Effector memory CD8-positive, alpha-beta T cell (primary cell): ENCODE measurements at places on chromosomes 11 and 22.

DNA sequence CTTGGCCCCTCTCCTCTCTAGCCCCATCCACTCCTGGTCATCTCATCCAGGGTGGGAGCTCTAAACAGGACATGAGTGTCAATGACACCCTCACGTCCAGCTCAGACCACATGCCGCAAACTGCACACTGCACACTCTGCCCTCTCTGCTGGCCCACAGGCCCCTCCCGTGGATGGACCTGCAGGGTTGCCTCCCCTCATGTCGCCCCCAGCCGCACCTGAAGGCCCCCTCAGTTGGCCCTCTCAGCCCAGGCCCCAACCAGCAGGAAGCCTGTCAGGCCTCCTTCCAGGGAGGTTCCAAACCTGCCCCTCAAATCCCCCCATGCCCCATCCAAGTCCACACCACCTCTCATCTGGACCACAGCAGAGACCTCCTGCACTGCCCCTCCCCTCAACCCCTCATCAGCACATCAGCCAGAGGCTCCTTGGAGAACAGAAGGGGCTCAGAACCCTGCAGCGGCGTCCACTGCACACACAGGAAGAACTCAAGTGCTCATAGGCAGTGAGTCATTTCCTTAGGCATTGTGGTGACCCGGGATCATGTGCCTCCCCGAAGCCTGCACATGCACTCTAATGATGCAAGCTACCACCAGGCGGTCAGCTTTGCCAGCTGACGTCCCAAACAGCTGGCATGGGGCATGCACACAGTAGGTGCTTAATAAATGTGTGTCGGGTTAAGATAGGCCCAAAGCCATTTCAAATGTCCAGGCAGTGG lies 12.9 kb upstream of the CDKN1C start:
- peak; percentile 51 for DNase-seq

DNA sequence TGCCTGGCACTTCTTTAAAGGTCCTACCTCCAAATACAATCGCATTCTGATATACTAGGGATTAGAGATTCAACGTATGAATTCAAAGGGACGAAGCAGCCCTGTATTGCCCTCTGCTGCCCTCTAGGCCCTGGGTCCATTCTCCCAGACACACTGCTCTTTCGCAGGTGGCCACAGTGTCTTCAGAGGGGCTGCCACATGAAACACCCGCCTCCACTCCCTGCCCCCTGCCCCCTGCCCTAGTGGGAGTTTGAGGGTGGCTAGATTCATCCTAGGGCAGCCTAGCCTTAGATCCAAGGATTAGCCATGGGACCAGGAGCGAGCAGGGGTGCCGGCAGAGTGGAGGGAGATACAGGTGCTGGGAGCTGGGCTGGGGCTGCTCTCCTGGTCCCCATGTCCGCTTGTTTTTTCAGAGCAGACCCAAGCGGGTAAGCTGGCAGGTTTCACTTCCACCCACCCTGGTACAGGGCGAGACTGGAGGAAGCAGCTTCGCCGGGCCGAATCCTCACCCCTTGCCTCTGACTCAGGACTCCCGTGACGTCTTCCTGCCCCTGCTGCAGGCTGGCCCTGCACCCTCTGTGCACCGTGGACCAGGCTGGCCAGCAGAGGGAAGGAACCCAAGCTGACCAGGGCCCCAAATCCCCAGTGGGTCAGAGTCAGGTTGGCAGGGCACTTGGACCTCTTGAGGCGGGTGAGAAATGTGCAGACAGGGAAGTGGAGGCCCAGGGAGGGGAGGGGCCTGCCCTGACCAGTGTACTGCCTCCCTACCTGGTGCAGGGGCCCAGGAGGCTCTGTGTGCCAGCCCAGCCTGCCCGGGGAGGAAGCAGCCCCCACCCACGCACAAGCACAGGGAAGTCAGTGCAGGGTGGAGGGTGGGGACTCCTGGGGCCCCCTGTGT lies 28.4 kb upstream of the HMOX1 start:
- DNase-seq: no peak

DNA sequence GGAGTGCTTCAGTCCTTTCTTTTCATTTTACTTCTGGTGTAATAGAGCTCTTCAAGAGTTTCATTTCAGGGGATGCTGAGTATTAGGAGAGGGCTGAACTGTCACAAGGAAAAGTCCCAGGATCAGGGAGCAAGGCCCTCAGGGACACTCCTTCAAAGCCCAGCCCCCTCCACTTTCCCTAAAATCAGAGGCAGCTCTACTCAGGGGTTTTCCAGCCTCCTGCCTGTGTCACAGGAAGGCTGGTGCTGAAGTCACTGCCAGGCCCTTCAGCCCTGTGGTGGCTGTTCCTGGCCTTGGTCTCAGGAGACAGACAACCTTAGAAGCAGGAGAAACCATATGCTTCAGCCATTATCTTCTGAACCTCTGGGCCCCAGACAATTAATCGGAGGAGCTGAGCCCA lies 36.4 kb upstream of the KIRREL3 start:
- no peak for DNase-seq

- DNase-seq: no peak
These were observed 47.6 kb upstream of the PARVG start for GRCh38 chr22:44133161-44133560.

GRCh38 chr11:34427186-34427805 lies 11.4 kb upstream of the CAT start:
- DNase-seq: no peak

GRCh38 chr11:86291466-86292262 lies 10.4 kb upstream of the HIKESHI start:
- DNase-seq: peak; percentile 54

DNA sequence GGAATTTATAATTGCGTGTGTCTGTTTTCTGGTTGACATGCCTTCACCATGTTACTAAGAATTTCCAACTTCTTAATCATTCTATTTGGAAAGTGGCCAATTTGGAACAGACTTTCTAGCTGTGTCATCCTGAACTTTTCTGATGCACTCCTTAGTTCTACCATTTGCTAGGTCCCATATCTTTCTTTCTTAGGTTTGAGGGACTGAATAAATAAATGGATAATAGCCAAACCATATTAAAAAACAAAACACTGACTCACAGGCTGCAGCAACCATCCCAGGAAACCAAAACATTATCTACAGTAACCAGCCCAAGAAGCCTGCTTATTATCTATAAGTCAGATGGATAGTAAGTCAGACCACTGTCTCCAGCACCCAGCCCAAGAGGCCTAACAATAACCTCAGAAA lies 57.5 kb upstream of the PLET1 start:
- DNase-seq: no peak

GRCh38 chr22:28024422-28024888 lies 105.4 kb upstream of the PITPNB start:
- no peak for DNase-seq

DNA sequence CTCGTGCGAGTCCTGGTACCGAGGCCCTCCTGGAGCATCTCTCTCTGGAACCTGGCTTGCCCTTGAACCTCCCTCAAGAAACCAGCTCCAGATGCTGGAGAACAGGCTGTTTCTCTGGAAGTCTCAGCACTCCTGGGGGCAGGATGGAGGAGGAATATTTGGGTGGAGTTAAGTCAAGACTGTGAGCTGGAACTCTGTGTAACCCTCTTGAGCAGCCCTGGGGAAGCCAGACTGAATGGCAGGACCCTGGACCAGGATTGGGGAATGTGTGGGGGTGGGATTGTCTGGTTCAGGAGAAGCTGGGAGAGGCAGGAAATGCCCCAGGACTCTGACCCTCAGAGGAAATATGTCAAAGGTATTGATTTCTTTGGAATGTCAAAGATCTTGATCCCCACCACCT lies 7.7 kb downstream of the CREB3L1 start:
- DNase-seq: no peak

DNA sequence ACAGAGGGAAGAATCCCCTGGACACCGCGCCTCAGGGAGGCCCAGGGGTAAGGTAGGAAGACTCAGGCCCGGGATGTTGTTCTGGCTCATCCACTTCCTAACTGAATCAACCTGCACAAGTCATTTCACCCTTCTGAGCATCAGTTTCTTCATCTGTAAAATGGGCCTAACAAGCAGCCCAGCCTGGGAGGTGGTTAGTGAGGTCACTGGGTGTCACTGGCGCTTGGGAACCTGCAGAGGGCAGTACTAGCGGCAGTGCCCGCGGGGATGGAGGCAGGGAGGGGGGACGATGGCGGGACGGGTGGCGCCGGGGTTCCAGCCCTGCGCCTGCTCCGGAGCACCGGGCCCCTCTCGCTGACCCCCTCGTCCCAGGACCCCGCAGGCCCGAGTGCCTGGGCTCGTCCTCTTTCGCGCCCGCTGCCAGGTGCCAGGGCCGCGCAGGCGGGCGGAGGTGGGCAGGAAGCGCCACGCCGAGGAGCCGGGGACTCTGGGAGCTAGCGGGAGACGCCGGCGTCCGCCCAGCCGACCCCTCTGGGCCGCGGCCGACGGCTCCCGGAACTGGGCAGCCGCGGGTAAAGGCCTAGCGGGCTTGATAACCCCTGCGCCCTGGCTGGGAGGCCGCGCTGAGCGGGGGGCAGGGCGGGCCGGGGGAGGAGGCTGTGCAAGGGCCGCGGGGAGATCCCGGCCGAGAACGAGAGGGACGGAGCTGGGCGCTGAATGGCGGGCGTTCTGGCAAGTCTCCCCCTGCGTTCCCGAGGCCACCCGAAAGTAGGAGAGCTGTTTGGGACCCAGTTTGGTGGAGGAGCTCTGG lies at the start of gene NLRX1:
TSS of gene NLRX1 (plus strand) at position 255 of the 811 bp plus-strand sequence. CDS start 2,679 bp downstream, outside the sequence.
- peak; percentile 85 for DNase-seq

DNA sequence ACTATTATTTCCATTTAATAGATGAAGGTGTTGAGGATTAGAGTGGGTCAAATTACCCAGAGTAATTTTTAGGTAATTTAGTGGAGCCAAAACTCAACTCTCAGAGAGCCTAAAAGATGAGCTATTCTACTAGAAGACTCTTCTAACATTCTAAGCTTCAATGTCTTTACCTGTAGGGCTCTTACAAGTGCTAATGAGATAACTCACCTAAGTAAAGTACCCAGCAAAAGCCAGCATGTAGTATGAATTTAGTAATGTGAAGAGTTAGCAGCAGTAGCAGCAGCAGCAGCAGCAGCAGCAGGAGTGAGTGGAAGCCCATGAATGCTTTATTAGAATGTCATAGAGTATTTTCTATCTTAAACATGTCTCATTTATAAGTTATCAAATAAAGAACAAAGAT lies 1239.2 kb downstream of the FAM181B start:
- DNase-seq: no peak

- no peak for DNase-seq
These were observed 45.4 kb upstream of the CARS1 start for GRCh38 chr11:3102641-3102921.

DNA sequence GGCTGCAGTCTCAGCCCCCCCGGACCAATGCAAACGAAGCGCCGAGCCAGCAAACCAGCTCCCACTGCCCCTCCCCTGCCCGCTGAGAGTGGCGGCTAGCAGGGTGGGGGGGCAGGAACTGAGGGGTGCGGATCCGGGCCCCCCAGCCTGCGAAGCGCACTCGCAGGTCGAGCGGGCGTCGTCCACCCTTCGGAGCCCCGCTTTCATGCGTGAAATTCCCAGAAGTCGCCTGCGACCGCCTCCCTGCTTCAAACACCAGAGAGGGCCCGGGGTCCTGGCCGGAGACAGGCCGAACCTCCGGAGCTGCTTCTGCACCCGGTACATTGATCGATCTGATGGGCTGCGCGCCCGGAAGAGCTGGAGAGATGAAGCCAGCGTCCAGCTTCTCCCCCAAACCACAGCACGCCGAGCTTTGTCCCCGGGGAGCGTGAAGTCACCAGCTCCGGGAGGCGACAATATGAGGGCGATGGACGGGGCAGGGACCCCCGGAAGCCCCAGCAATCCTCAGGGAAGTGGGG lies 646 bp upstream of the PATZ1 start:
- DNase-seq: peak; percentile 21

DNA sequence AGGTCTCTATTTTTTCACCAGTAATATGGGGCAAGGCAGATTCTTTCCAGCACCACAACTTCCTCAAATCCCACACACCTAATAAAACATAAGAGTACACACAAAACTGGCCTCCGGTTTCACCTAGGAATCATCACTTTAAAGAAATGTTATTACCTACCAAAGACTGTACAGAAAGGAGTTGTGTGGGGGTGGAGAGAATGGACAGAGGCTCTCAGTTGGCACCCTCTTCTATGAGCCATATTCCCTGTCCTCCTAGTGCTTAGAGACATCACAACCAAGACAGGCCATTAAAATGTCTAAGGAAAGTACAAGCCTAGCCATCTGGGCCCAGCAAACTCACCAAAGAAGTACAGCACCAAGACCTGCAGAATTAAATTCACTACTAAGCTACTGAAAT lies 56.1 kb downstream of the RBFOX2 start:
- no peak for DNase-seq

DNA sequence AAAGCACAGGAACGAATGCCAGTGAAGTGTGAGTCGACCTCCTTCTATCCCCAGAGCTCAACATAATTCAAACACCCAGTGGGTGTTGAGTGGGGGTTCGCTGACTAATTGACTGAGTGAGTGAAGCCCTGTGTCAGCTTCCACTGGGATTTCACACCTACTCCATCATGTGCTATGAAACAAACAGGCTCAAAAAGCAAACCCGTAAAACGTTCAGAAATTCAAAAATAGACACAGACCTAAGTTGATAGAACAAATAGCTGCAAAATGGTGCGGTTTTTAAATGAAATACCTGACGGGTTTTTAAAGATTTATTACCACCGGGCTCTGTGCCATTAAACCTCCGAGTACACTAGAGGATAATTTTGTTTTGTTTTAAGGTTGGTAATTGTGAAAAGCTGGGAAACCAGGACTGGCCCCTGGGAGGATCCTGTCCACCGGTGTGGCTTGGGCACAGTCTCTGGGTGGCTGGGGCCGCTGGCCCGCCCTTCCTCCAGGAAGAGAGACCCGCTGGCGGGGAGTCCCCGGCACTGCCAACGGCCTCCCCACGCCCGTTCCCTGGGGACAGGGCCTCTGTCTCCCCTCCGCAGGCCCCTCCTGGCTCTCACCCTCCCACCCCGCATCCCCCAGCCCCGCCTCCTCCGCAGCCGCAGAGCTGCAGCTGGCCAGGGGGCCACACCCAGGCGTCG lies 13.6 kb downstream of the KCNJ5 start:
- DNase-seq: no peak

GRCh38 chr11:111983187-111983986 lies 41.8 kb upstream of the DLAT start:
- no peak for DNase-seq

DNA sequence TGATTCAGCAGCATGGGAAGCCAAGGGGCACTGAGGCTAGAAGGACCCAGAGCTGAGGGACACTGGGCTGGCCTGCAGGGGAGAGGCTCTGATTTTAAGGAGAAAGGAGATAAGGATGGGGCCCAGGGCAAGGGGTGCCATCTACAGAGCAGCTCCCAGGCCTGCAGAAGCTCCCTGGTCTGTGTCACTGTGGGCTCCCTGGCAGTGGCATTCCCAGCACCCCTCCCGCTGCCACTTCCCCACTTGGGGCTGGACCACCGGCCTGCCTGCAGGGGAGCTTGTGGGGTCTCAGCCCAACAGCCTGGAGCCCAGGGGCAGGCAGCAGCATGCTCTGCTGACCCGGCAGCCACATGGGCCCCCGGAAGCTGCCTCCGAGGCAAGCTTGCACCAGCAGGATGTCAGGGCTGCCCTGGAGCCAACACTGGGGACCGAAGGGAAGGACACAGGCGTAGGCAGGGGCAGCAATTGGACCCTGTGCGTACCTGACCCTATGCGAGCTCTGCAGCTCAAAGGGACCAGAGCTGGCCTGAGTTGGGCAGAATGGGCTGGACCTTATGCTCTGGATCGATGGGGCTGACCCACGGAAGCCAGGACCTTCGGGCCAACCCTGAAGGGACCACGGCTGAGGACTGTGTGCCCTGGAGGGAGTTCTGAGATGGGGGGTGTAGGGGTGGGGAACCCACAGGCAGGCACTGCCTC lies 35.4 kb upstream of the WNT7B start:
- no peak for DNase-seq

- no peak for DNase-seq
These were observed 30.7 kb upstream of the MUC5AC start for GRCh38 chr11:1126935-1127663.
